Right renal cortex interstitium (tissue), 3 donors: ENCODE measurements at places on chromosomes 1 and 21. TPM values are rescaled to one million over a fixed set of nuclear protein-coding genes. Genes with fewer than 3 reads are reported as not detected.

GPR37L1 gene
- polyA plus RNA-seq: 0.03 TPM

KIRREL1 gene
- 183 TPM for polyA plus RNA-seq

CLDN17 gene
- polyA plus RNA-seq: not detected

GABRD gene
- polyA plus RNA-seq: 1.8 TPM

FCER1A gene
- polyA plus RNA-seq: 0.44 TPM

TIE1 gene
- polyA plus RNA-seq: 44.6 TPM

CR1 gene
- polyA plus RNA-seq: 20.9 TPM

CD1E gene
- 0.18 TPM for polyA plus RNA-seq

GRCh38 chr1:77584884-77585283, 97.6 kb downstream of the ZZZ3 start:
- DNase-seq: no peak

GRCh38 chr1:1398677-1399186, 403 bp downstream of the CCNL2 start:
- no peak for DNase-seq

GRCh38 chr1:39348278-39348677, 143.2 kb upstream of the BMP8A start:
- DNase-seq: no peak

- DNase-seq: no peak
Observed at GRCh38 chr1:84959294-84959693, 37.6 kb downstream of the MCOLN2 start.

- no peak for DNase-seq
Observed at GRCh38 chr1:229905031-229905545, 161.9 kb upstream of the GALNT2 start.

DNA sequence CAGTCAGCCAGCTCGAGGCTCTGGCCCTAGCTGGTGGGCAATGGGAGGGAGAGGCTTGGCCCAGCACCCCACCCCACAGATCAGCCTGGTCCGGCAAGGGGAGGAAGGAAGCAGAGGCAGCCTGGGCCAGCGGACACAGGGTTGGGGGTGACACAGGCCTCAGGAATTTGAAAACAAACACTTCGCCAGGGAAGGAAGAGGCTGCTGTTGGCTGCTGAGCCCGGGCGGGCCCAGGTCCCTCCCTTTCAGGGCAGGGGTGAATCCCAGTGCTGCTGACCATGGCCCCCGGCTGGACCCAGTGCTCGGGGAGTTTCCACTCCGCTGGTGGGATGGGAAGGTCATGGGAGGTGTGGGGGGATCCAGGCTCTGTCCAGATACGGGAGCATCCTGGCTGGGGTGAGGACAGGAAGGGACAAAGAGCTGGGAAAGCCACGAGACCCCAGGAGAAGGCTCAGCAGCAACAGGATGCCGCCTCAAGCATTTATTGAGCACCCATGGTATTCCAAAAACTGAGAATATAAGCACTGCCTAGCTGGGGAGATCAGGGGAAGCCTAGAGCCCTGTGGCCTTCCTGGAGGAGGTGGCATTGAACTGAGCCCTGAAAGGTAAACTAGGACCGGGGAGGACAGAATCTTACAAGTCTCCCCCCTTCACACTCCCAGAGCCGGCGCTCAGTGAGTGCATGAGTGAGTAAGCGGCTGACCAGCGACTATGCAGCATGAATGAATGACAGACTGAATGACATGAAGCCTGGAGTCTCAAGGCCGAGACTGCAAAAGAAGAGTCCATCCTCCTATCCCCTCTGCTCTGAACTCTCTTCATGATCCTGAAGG, 26.2 kb upstream of the EPHA2 start:
- DNase-seq: no peak

GRCh38 chr1:192629612-192630011, 6.3 kb upstream of the RGS13 start:
- DNase-seq: no peak

GRCh38 chr21:15732290-15732995, 2.7 kb downstream of the USP25 start:
- DNase-seq: no peak

DNA sequence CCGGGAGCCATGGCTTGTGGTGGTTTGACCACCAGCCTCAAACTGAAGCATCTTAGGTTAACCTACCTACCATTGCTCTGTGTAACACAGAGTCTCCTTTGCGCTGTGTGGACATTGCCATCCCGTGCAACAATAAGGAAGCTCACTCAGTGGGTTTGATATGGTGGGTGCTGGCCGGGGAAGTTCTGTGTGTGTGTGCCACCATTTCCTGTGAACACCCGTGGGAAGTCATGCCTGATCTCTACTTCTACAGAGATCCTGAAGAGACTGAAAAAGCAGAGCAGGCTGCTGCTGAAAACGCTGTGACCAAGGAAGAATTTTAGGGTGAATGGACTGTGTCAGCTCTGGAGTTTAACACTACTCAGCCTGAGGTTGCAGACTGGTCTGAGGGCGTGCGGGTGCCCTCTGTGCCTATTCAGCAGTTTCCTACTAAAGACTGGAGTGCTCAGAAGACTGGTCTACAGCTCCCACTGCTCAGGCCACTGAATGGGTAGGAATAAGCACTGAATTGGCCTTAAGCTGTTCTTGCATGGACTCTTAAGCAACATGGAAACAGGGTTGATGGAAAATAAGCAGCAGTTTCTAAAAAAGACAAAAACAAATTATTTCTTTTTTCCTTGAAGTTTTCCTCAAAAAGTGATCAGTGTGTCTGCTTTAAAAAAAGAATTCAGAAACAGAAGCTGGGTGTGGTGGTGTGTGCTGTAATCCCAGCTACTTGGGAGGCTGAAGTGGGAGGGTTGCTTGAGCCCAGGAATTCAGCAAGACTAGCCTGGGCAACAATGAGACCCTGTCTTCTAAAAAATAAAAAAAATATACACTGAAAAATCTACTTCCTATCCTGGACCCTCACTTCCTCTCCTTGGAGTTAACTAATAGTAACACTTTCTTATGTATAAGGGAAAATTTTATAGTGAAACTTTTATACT, 14.6 kb downstream of the CEP350 start:
- no peak for DNase-seq

DNA sequence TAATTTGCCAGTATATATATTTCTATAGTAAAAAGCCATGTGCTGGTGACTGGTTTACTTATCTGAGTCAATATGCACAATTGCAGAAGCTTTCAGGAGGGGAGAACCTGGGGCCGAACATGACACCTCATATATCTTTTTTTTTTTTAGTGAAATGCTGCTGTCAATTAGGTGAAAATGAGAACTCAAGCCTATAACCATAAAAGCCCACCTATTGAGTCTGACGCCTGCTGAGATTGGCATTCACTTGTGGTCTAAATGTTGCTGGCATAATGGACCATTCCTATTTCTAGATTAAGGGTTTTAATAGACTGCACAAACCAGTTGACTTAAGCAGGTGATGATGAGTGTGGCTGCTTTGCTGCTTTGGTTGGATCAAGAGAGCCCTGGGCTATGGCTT, 10.8 kb downstream of the NTMT2 start:
- DNase-seq: no peak
